ENCODE measurements at places on chromosomes 16 and 17.

GRCh38 chr16:1991588-1991947 is 1.8 kb downstream of the SYNGR3 start:
- no peak for DNase-seq

GRCh38 chr17:3913531-3914311 is 2.5 kb downstream of the P2RX1 start:
- DNase-seq, result no peak

DNA sequence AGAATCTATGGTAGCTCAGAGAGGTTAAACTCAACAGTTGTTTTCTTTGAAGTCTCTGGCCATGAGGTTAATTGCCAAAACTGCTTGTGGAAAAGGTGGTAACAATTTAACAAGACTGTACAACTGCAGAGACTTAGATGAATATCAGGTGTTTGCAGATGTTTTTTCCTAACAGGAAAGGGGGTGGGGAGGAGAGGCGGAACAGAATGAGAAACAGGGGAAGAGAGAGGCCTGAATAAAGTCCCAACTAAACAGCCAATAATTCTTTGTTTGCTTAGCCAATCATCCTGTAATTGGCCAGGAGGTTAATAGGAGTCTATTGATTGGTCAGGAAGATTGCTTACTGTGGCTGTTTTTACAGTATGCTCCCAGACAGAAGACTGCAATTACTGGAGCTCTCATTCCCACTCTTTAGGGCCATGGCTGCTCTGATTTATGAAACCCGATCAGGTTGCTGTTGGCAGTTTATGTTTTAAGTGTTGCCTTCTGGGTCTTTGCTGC is 249.7 kb upstream of the TBX2 start:
- DNase-seq, result no peak

DNA sequence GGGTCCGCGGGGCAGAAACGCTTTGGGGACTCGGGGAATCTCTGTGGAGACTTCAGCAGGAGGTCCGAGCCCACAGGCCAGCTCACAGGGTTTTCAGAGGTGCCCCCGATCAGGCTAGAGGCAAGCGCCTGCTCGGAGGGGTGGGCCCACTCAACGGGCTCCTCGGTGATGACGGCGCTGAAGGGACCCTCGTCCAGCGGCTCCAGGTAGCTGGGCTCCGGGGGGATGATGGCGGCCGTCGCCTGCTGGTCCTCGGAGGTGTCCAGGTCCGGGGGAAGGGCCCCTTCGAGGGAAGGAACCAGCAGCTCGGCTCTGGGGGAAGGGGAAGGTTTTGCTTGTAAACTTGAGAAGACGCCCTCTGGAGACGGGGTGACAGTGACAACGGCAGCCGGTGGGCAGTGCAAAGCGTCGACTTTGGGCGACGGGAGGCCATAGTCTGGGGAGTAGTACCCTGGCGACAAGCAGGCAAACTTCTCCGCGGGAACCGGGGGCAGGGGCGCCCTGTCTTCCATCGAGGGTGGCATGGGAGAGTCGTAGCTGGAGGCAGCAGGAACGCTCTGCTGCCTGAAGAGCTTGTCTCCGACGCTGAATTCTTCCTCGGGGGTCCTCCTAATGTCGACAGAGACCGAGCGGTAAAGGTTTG is 63.2 kb downstream of the ZNF778 start:
- no peak for DNase-seq

- DNase-seq, result no peak
Observed at GRCh38 chr16:89775223-89775622, 41.2 kb downstream of the FANCA start.

- peak; percentile 71 for DNase-seq
Observed at GRCh38 chr17:65750631-65751115, 189.2 kb upstream of the AXIN2 start.

- no peak for DNase-seq
Observed at GRCh38 chr16:81861503-81861902, 82.4 kb downstream of the PLCG2 start.

DNA sequence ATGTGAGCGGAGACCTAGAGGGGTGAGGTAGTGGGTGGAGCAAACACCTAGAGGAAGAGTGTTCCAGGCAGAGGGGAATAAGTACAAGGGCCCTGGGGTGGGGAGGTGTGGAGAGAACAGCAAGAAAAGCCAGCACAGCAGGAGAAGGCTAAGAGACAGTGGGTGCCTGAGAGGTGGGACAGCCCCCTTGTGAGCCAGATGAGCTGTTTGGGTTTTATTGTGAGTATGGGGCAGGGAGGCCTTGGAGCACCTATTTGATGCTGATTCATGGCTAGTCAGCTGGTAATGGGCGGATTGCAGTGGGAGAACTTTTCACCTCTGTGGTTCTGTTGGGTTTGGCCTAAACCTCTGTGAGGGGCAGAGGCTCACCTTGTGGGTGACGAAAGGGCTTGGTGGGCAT is 68.4 kb downstream of the ABCC1 start:
- no peak for DNase-seq

- DNase-seq, result no peak
Observed at GRCh38 chr16:52367821-52368220, 179.1 kb downstream of the TOX3 start.

- DNase-seq, result no peak
Observed at GRCh38 chr17:55435408-55435807, 13.8 kb upstream of the MMD start.

GRCh38 chr17:10328971-10329923 is 43.6 kb downstream of the MYH13 start:
- no peak for DNase-seq

DNA sequence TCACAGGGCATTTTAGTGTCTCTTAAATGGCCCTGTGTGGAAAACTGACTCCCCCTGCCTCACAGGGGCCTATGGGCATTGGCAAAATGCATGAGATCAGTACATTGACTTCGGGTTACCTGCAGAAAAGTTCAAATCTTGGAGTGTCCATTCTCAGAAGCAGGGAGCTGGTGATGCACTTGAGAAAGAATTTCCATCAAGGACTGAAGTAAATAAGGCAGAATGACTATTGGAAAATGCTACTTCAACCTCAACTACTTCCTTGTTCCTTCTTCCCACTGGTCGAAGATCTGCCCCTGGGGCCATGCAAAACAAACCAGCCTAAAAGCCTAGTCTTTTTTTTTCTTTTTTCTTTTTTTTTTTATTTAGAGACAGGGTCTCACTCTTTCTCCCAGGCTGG is 13.8 kb upstream of the GSDMA start:
- no peak for DNase-seq

- peak; percentile 41 for DNase-seq
Observed at GRCh38 chr17:39144416-39144840, 7.0 kb downstream of the PLXDC1 start.

GRCh38 chr16:58107709-58108108 is 21.5 kb downstream of the CFAP20 start:
- DNase-seq, result no peak

DNA sequence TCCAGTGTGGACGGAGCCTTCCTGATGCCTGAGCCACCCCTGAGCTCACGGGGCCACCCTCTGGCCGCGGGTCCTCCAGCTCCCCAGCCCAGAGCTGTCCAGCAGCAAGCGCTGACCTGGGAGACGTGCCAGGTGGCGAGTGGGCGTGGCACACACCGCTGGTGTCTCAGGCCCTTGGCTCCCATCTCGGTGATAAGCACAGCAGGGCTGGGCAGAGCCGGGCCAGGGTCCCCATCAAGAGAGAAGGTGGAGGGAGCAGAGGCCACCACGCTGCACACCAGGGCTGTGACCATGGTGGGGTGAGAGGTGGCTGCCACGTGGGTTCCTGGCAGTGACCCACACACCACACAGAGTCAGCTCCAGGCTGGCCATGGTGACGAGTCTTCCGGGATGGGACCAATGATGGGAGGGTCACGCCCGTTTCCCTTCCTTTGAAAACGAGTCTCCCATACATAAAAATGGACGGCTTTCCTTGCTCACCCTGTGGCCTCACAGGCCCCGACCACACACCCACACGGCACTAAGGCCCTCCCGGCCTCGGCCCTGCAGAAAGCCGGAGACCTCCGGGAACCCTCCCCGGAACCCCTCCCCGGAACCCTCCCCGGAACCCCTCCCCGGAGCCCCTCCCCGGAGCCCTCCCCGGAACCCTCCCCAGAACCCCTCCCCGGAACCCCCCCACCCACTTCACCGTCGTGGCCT is 16.8 kb downstream of the UTS2R start:
- no peak for DNase-seq

DNA sequence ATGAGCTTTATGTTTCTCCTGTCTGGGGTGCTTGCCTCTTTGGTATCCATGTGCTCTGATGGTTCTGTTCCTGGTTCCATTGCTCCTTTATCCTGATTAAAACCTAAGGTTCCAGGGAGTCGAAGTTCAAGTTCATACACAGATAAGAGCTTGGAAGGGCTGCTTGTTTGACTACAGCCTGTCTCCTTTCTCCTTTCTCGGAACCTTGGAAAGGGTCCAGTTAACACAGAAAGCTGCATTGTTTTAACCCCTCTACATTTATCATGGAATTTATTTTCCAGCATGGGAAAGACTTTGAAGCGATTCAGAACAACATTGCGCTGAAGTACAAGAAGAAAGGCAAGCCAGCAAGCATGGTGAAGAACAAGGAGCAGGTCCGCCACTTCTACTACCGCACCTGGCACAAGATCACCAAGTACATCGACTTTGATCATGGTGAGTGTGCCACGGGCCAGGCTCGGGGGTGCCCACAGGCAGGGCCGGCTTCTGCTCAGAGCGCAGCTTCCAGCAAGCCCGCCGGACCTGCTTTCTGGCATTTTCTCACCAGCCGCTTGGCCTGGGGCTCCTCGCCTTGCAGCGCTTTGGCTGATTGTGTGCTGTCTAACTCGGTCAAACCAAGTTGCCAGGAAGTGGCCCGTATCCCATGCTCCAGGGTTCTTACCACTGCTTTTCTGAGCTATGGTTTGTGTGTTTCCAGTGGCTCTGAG is 19.9 kb downstream of the CRAMP1 start:
- DNase-seq, result no peak

GRCh38 chr17:35588196-35588920 is 1.2 kb downstream of the AP2B1 start:
- no peak for DNase-seq

DNA sequence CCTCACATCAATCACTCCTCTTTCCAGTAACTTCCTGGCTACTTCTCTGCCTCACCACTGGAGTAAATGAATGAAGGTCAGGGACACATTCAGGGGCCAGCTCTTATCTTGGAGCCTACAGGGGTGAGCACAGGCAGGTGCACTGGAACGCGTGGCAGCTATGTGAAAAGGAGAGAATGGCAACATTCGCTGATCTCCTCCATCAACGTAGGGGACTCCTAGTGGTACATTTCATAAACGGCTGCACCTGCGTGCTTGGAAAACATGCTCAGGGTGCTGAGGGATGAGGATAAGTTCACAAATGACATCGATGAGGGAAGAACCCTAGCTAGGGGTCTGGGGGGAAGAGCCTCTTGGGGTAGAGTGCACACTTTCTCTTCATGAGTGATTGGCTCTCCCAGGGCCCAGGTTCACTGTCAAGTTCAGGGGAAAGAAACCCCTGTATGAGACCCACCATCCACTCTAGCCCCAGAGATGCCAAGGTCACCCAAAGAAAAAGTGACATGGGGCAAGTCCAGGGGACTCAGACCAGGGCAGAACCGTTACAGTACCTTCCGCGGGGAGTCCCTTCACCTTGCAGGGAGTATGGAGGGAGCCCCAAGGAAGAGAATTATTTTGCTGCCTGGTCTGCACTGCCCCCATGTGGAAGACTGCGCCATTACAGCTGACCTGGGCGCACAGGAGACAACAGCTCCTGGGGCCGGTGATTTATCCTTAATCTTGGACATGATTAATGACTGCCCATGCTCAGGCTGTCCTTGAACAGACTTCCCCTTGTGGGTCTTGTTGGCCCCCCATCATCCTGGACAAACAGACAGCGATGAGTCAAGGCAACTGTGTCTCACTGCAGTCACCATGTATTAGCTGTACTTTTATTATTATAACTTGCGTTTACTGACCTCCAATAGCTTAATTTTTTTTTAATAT is 30.1 kb downstream of the VAC14 start:
- no peak for DNase-seq

GRCh38 chr17:45132320-45132571 is at the start of gene PLCD3:
Gene PLCD3, minus strand, starts transcription at chr17:45132515. Its CDS starts 105 bp downstream, at chr17:45132410.
- DNase-seq, result peak; percentile 72

GRCh38 chr16:16022683-16023064 is 73.3 kb downstream of the ABCC1 start:
- DNase-seq, result no peak

GRCh38 chr17:21204935-21205334 is 9.0 kb downstream of the TMEM11 start:
- no peak for DNase-seq

- DNase-seq, result no peak
Observed at GRCh38 chr16:627454-628239, 3.1 kb upstream of the WFIKKN1 start.

DNA sequence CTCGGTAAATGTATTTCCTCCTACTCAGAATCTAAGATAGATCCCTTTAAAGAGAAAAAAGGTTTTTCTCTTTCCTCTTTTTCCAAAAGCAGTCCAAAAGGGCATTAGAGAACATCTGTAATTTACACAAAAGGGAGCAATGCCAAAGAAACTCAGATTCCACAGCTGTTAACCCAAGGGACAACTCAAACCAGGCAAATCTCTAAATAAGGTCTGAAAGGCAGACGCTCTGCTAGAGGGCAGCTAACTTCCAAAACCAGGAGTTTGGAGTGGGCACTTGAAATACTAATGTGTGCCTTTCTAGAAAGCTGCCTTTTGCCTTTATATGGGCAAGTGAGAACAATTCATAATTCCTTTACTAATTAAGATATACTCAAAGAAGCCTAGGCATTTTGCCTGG is 435.7 kb downstream of the ZFHX3 start:
- no peak for DNase-seq

DNA sequence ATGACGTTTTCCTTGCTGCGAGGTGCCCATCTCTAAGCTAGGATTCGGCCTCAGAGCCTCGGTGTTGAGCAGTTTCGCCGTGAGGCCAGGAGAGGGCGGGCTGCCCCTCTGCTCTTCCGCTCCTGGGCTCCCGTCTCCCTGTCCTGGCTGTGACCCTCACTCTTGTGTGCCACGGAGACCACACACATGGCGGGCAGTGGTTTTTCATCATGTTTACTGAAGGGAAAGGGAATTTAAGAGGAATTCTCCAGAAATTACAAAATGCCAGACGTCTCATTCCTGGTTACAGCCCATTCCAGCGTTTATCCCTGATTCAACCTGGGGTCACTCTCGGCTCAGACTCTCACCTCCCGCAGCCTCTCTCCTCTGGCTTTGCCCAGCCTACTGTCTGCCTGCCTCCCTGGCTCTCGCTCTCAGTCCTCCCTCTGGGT is 96.8 kb upstream of the ELAC2 start:
- DNase-seq, result peak; percentile 2

DNA sequence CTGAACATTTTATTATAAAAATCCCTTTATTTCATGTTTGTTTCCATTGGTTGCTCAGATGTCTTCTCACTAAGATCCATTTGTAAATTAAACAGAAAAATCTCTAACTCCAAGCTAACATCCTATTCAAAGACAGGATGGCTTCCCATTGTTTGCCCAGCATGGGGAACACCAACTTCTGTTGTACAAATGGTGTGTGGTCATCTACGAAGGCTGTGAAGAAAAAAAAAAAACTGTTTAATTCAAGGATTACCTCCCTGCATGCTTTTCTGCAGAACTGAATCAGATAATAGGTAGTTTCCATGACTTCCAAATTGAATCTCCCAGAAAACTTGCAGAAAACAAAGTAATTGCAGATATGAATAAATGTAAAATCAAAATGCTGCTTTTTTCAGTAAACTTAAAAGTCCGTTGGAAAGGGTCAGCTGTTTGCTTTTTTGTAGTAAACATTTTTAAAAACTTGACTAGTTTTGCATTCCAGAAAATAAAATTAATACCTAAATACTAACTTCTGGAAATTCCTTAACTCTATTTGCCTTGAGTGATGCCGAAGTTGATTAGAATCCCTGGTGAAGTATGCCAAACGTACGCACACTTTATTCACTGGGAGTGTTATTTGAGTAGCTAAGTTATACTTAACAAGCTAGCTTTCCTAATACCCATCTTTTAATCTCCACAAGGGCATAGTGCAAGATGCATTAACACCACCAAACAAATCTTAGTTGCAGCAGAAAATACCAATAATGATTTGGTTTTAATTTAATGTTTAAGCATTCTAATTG is 7.7 kb downstream of the SALL1 start:
- DNase-seq, result no peak
